ENCODE measurements at places on chromosomes 7 and 10. TPM values are rescaled to one million over a fixed set of nuclear protein-coding genes. Genes with fewer than 3 reads are reported as not detected.

Gene BICC1
- not detected for total RNA-seq

Gene HHEX
- 0.16 TPM for total RNA-seq

Gene CYP2C18
- total RNA-seq = 1.1 TPM

Gene ERVW-1
- not detected for total RNA-seq

Gene SLC25A28
- 53.3 TPM for total RNA-seq

Gene CPSF4
- total RNA-seq = 92.3 TPM

Gene CALML3
- total RNA-seq = not detected

Gene CRYGN
- total RNA-seq = 0.22 TPM

Gene RNF32
- total RNA-seq = 2.2 TPM

Gene MMP21
- total RNA-seq = not detected

Gene ENKUR
- not detected for total RNA-seq

Gene CPEB3
- 2.5 TPM for total RNA-seq

Gene HILPDA
- total RNA-seq = 53.7 TPM
